ENCODE measurements at places on chromosomes 3 and 15.

GRCh38 chr3:113629584-113630421 is 66.6 kb downstream of the USF3 start:
- DNase-seq, result no peak

GRCh38 chr3:61927332-61927731 is 366.0 kb downstream of the PTPRG start:
- no peak for DNase-seq

GRCh38 chr15:60583946-60584345 is 105.0 kb upstream of the ICE2 start:
- DNase-seq, result no peak

GRCh38 chr3:195407531-195408409 is 35.0 kb downstream of the ACAP2 start:
- DNase-seq, result no peak

- no peak for DNase-seq
Observed at GRCh38 chr15:64807051-64807749, 18.2 kb downstream of the PIF1 start.

DNA sequence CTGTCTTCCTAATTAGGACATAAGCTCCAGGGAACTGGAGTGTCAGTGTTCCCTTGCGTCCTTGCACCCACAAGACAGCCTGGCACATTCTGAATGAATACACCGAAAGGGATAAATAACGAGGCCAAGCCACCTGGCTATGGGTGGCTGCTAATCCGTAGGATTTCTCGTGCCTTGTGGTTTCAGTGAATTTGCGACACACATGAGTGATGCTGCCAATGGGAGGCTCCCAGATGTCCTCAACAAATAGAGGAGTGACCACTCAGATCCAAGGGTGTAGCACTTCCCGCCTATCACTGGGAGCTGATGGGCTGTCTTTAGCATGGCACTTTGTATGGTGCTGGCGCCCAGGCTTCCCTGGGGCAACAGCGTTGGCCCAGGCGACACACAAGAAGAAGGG is 43.4 kb downstream of the APBA2 start:
- no peak for DNase-seq
